Stimulated activated CD4-positive, alpha-beta T cell treated with anti-CD3 and anti-CD28 coated beads, Interleukin-15, amount 100 ng/mL, for 1 hour (primary cell): ENCODE measurements at places on chromosomes 6 and 20.

- DNase-seq: no peak
These were observed 43.1 kb upstream of the TLDC2 start for GRCh38 chr20:36832791-36833190.

DNA sequence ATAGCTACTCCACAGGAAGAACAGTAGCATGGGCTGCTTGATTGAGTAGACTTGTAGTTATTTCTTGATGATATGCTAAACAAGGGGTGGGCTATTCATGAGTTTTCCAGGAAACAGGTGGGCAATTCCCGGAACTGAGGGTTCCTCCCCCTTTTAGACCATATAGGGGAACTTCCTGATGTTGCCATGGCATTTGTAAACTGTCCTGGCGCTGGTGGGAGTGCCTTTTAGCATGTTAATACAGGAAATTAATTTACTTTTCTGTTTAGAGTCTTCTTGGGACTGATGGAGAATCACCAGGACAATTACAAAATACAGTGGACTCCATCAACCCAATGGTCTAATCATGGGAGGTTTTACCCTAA is 22.7 kb downstream of the CYP24A1 start:
- no peak for DNase-seq

- no peak for DNase-seq
These were observed 96.2 kb downstream of the RREB1 start for GRCh38 chr6:7203939-7204338.

DNA sequence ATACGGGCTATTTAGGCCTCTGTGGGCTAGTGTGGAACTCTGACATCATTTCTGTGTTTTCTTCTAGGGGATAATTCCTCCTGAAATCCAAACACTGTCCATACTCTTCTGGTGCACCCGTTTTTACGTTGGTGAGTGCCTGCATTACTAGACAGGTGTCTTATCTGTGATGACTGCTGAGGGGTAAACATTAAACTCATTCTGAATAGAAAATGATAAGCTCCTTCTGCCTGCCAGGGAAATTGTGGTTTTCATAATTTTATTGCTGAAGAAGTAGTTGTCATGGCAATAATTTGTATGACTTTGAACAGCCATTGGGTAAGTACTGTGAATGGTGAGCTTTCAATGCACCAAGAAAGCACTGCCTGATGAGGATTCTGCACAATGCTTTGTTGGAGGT is 705.6 kb downstream of the UTRN start:
- no peak for DNase-seq
